ENCODE measurements at places on chromosomes 3 and 15. TPM values are rescaled to one million over a fixed set of nuclear protein-coding genes. Genes with fewer than 3 reads are reported as not detected.

CPLX3 gene
- total RNA-seq = not detected

RYR3 gene
- not detected for total RNA-seq

GATM gene
- 3.3 TPM for total RNA-seq

TICRR gene
- total RNA-seq = 24.1 TPM

CAV3 gene
- not detected for total RNA-seq

TRH gene
- total RNA-seq = not detected

GOLGA8Q gene
- not detected for total RNA-seq

PPP1R14D gene
- not detected for total RNA-seq

RTP3 gene
- total RNA-seq = not detected

TRPC1 gene
- total RNA-seq = 8.3 TPM

TMEM40 gene
- total RNA-seq = 1.0 TPM

TLR9 gene
- total RNA-seq = not detected

UNC45A gene
- total RNA-seq = 63.8 TPM

THAP10 gene
- total RNA-seq = 1.9 TPM

GLT8D1 gene
- total RNA-seq = 30.5 TPM

GOLGA8J gene
- total RNA-seq = not detected

SEMA3F gene
- total RNA-seq = 11.3 TPM

KCNH8 gene
- 0.07 TPM for total RNA-seq

NMB gene
- 7.5 TPM for total RNA-seq

DPPA4 gene
- not detected for total RNA-seq

Measured in Caco-2 (cell line).